WERI-Rb-1 (cell line): ENCODE measurements at places on chromosomes 4 and X.

GRCh38 chr4:7843831-7844593, 95.6 kb downstream of the AFAP1 start:
- DNase-seq = peak; percentile 91

DNA sequence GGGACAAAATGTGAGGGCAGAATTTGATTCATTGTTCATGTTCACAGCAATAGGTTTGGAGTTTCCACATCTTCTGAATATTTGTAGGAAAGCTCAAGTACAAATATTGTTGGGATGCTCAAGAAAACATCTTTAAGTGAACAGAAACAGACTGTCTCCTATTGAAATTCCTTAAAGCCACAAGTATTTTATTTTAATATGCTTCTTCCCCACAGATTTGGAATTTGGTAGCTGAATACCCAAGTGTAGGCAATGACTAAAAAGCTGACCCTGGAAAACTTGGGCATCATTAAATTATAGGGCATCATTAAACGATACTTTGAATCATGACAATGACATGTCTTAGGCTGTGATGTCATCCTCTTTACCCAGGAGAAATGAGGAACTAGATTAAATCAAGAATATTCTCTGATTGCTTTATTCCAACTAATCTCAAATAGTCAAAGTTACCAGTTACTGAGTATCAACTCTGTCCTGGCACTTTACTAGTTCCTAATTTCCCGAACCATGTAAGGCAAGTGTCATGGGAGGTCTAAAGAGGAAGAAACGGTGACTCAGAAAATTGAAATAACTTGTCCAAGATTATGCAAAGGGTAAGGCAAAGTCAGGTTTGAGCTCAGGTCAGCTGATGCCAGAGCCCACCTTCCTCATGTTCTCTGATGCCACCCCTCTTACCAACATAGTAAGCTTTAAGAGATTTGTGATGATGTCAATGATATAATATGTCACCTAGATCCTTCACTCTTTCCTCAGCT, 223.1 kb upstream of the LEF1 start:
- DNase-seq = no peak

GRCh38 chrX:29911673-29912072, 303.7 kb upstream of the MAGEB2 start:
- no peak for DNase-seq

DNA sequence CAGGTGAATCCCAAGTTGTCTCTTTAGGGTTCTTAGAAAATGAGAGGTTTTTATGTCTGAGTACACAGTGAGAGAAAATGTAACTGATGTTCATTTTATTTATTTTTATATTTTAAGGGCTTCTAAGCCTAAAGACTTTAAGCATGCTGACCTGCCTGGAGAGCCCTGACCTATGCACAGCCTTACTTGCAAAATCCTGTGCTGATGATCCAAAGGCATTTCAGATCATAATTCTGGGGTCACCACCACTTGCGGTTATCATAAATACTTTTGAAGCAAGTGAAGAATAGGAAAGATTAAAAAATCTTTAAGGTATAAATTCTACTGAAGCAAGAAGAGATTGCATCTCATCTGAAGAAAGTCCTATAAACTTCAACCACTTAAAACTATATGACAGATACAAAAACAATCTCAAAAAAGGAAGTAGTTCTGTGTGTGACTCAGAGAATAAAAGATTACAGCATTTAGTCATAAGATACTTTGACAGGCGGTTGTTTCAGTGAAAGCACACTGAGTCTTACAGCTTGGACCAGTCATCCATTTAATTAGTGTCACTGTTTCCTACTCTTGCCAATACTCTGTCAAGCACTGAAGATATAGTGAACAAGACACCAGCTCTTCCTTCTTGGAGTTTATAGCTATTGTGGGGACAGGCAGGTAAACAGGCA, 245.2 kb upstream of the DIPK2B start:
- DNase-seq = no peak

DNA sequence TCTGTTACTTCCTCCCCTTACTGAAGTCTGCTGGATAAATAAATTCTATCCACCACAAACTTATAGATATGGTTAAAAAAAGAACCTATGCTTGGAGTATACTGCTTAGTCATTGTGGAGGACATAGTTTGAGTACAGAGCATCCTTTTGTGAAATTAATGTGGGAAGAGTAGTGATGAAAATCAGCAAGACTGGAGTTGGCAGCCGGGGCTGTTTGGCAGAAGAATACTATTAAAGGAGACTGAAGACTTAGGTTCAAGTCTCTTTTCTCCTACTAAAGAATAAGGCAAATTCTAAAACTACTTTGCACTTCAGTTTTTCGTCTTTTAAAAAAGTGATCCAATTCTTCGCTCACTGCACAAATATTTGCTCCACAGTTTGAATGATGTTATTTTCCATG, 326.6 kb upstream of the ATOH1 start:
- no peak for DNase-seq

GRCh38 chrX:96383428-96383827, 301.2 kb upstream of the DIAPH2 start:
- DNase-seq = no peak

- no peak for DNase-seq
Measured at GRCh38 chr4:147940171-147940570, 208.3 kb downstream of the ARHGAP10 start.

DNA sequence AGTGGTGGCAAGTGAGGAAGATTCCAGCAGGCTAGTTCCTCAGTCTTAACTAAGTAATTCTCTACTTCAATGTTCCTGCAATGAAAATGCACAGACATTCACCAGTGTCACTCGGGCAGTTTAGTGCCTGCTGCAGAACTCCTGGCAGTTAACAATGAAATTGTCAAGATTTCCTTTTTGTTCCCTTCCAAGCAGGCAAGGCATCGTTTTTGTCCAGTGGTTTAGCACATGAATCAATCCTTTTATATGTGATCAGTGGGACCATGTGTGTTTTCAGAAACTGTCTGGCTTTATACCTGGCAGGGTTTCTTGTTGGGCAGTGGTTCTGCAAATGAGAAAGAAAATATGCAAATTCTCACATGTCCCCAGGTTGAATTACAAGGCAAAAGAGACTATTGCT, 122.2 kb downstream of the GBA3 start:
- no peak for DNase-seq

GRCh38 chr4:168383510-168383909, 65.0 kb upstream of the DDX60 start:
- no peak for DNase-seq

DNA sequence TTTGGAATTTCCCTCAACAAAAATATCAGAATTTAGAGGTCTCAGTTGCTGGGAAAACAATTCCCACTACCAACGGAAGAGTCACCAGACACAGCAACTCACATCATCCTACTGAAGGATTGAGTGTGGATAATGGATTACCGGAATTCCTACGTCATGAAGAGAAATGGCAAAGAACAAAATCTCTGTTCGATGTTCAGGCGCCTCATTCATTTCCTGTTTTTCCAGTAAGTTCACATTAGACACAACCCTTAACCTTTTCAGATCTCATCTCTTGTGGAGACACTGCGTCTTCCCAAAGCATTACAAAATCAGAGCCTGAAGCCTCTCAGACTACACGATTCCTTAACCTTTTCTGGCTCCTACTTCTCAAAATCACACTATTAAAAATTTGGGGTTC, 58.5 kb upstream of the CPEB2 start:
- DNase-seq = no peak

DNA sequence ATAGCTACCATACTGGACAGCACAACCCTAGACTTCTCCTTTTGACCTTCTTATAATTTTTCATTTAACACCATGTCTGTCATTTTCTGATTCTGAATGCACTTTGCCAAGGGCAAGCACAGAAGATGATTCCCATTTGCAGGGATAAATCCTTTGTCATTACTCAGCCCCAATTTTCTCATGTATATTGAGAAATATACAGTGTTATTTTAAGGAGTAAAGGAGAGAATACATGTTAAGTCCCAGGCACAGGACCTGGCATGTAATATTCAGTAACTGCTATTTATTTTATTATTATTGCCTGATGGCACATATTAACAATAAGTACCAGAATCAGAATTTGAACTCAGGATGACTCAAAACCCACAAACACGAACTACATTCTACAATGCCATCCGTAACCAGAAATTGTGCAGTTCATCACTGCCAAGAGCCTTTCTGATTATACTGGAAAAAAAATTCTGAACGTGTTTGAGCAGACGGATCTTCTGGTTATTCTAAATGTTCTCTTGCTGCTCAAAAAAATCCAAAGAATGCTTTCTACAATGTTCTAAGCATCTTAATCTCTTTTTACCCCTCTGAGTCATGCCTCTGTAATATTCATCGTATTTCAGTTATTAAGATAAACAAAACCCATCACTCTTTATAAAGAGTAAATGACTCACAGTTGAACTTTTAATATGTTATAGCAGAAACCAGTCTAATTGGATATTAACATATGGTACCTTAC, 170.0 kb downstream of the MID1 start:
- no peak for DNase-seq

DNA sequence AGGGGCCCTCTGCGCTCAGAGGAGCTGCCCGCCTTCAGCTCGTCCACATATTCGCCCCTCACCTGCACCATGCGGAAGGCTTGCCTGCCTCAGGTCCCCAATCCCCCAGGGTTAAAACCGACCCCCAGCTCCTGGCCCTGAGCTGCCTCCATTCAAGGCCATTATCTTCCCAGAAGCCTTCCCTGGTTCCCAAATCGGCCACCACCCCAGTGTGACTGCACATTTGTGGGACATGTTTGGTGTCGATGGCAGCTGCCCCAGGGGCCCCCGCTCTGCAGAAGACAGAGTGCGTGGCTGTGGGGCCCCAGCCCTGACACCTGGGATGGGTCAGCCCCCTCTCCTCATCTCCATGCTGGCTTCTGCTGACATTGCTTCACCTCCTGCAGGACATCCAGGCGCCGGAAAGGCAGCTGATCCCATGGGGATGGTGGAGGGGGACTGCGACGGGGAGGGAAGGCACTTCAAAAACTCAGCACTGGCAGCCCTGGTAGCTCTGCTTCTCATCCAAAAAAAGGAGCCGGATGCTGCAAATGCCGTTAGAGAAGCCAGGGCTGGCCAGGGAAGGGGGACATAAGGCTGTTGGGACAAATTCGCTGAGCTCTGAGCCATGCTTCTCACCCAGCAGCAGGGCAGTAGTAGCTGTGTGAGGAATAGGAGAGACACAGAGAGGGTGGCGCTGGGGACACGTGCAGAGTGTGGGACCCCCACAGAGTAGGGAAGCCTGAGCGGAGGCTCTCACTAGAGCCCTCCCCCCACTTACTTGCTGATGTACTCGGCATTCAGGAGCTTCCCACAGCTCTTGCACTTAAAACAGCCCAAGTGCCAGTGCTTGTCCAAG, 78.5 kb downstream of the ABLIM2 start:
- DNase-seq = no peak
